ENCODE measurements at places on chromosomes 3 and 15.

DNA sequence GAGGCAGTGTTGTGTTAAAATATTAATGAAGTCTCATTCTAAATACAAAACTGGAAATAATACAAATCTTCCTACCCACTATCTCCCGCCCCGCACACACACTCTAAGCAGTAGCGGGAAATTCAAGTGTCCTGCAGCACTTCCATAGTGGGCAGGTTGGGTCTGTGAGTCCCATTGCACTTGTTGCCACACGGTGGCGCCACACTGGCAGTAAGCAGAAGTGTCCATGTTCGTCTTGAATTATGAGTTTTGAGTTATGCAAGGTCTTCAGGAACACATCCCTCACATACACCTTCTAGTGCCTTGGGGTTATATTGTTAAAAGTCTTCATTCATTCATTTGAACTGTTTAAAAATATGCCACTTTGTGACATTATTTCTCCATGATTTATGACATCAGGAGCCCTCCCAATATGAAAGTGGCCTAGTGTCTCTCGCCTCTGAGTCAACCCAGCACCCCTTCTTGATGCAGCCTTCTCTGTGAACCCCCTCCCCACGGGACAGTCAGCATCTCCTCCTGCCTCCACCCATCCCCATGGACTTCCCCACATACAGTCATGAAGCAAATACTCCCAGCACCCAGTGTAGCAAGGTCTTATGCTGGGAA is 17.6 kb upstream of the CCDC174 start:
- peak; percentile 66 for DNase-seq

- DNase-seq = no peak
Measured at GRCh38 chr3:110816008-110816407, 255.6 kb upstream of the NECTIN3 start.

GRCh38 chr3:128995737-128996136 is 1.9 kb upstream of the CFAP92 start:
- no peak for DNase-seq

- DNase-seq = no peak
Measured at GRCh38 chr3:171267104-171267503, 193.1 kb downstream of the TNIK start.

DNA sequence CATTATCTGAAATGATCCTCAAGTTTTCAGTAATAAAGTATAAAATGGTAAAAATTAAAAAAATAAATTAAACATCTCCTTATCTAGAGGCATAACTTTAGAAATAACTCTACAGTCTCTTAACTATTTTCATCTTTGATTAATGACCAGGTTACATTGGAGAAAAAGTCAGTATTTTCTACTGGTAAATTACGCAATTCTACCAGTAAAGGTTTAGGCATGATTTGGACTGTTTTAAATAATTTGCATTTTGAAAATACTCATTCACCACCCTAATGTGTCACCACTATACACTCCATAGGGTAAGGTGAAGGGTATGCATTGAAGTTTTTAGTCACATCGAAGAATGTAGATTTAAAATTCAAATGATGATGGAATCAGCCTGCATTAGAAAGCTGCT is 45.9 kb upstream of the BCHE start:
- DNase-seq = no peak

GRCh38 chr3:71602256-71602655 is 18.7 kb upstream of the FOXP1 start:
- DNase-seq = no peak

GRCh38 chr3:124557-125179 is 71.9 kb upstream of the CHL1 start:
- no peak for DNase-seq

GRCh38 chr3:32825601-32826375 is 8.0 kb downstream of the TRIM71 start:
- no peak for DNase-seq

- no peak for DNase-seq
Measured at GRCh38 chr3:85939074-85939482, 980.3 kb downstream of the CADM2 start.

DNA sequence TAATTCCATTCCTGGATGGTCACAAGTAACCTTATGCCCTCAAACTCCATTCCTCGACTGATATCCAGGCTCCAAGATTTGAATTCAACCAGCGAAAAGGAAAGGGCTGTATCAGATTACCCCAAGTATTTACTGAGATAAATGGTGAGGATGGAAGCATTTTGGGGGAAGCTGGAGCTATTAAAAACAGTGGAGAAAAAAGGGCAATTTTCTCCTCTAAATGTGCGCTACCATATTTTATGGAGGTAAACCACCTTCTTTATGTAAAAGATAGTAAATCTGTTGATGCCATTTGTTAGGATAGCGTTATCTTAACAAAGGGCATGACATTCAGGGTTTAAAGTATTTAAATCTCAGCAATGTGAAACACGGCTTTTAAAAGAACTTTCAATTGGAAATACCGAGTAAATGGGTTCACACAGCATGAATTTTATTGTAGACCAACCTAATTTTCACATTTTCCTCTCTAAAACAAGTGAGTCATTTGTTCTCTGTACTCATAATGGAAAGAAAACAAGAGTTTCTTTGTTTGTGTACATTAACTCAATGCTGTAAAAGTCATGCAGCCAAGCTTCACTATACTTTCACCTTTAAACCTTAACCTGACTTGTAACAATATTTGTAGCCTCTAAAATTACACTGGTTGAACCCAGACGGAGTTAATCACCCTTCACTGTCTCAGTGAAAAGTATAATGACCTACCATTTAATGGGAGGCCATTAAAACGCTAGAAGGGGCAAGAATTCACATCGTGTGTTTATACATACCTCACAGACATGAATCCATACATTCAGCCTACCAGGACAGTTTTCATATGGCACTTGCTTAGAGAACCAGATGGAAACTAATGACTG is 773.4 kb downstream of the ROBO1 start:
- no peak for DNase-seq

DNA sequence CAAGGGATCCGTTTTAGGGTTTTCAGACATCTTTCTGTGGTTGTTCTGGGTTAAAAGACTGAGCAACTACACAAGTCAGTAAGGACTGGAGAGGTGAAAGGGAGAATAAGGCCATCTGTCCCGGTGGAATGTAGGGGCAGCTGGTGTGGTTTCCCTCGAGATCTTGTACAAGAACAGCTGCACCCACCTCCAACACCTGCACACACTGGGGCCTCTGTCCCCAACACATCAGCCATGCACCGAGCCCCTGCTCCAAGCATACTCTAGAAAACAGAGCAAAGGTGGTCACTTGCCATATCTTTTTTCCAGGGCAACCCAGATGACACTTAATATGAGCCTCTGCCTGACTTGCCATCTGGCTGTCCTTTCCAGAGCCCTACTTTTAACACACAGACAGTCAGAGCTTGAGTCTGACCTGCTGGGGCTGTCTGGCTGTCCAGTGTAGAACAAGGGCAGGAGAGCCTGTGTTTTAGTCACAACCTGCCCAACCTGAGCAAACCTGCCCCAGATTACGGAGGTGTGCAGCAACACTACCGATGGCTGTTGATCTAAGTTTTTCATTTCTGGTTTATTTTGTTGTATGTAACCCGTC is 12.2 kb downstream of the MAN2A2 start:
- DNase-seq = no peak

DNA sequence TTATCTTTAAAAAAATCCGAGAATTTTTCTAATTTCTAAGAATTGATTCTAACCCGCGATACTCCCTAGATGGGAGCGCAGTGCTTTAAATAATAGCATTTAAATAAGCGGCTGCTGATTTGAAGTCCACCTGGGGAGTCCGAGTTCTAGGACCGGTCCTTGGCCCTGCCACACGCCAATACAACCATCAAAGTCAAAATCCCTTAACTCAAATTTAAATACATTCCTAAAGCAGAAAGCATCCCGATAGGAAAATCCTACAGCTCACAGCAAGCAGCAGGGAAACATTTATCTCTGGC is 508 bp upstream of the ECT2 start:
- DNase-seq = no peak

DNA sequence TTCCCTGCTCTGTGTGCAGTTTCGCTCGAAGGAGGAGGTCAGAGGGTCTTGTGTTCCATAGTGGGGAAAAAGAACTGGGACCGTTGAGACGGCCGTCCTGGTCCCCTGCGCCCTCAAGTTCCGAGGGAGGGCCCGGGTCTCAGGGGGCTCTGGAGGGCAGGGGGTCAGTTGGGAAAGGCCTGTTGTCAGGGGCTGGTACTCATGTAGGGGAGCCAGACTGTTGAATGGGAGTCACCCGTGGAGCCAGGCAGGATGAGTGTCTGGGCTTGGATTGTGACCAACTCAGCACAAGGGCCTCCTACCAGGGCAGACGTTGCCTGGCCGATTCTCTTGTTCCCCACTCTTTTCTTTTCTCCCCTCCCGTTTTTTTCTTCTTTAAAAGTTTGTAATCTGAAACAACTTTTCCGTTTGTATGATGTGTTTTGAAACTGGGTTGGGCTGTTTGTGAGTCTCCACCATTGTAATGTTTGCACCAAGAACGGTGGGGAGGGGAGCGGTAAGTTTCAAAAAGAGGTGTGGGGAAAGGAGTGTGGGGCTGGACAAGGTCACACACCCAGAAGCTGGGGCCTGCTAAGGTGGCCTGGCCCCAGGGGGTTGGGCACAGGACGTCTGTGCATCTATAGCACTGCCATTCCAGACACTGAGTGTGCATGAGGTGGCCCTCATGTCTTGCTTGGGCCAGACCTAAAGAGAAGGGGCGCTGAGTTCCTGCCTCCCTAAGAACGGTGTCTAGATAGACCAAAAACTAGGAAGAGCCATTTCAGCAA is 1.1 kb downstream of the CMTM7 start:
- peak; percentile 37 for DNase-seq

DNA sequence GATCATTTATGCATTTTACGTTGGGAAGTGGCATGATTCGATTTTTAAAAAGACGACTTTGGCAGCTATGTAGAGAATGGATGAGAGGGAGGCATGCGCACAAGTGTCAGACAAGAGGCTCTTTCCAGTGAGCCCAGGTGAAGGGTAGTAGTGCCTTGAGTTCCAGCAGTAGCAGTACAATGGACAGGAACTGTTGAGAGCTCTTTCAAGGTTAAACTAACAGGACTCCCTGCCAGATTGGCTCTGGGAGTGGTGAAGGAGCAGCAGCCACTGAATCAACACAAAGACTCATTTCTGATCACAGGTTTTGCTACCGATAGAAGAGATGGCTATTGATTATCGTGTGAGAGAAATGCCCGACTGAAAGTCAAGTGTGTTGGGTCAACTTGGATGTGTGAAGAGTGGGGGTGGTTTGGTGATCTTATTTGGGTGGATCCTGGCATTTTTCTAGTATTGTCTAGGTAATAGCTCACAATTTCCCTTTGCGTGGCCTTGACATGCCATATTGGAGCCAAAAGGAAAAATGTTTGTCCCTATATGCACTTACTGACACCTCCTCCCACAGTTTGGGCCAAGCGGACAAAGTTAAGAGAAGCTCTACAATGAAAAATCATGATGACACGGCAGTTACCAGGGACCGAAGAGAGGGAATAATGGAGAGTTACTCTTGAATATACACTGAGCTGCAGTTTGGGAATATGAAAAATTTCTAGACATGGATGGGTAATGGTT is 81.6 kb upstream of the MDFIC2 start:
- DNase-seq = no peak

DNA sequence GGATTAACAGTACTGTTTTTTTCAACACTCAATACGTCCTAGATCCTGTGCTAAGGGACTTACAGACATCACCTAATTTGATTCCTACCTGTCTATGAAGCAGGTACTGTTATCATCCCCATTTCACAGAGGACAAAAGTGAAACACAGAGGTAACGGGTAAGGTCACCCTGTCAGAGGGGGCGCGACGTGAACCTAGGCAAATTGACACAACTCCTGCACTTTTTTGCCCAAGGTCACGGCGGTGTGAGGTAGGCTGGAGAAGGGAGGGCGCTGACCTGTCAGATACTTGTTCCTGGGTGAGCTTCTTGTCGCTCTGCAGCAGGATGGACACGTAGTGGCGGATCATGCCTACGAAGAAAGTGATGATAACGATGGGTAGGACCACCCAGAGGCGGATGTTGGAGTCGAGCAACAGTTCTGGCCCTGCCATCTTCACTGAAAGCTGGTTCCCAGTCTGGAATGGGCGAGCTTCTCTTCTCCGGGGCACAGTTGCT is 363 bp downstream of the EMC3 start:
- no peak for DNase-seq

- peak; percentile 69 for DNase-seq
Measured at GRCh38 chr3:195895078-195895860, 13.1 kb downstream of the TNK2 start.

DNA sequence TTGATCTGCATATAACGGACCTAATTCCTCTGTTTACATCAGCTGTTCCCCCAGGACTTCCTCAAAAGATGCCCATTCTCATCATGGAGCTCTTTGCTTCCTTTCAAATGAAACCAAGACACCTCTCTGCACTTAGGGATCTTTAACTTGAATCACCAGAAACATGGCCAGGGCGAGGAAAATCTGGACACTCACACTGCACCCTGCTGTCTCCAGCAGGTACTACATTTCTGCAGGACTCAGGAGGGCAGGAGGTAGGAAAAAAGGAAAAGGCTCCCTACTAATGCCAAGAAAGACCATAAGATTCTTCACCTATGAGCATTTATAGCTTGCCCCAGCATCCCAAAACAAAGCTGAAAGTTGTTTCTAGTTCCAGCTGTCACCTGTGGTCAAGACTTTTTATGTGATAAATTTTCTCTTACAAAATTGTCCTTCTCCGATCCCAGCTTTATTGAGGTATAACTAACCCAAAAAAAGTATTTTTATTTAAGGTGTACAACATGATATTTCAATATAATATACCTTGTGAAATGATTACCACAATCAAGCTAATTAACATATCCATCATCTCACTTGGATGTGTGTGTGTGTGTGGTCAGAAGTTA is 87.3 kb upstream of the C15orf61 start:
- DNase-seq = peak; percentile 48

GRCh38 chr3:8658306-8659212 is 14.0 kb upstream of the SSUH2 start:
- no peak for DNase-seq

DNA sequence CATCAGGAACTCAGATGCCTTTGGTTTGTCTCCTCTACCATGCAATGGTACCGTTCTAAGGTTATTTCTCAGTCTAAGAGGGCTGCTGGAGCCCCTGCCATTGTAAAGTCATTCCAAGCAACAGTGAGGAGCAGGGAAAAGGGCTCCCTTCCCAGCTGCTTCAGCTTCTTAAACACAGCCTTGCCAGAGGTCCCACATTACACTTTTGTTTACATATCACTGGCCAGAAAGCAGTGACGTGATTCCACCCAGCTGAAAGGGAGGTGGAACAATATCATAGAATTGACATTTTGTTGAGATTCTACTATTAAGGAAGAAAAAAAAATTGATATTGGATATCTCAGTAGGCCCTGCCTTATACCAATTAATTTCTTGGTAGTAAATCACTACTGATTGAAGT is 194.6 kb downstream of the SUCLG2 start:
- DNase-seq = no peak

GRCh38 chr3:67468511-67468910 is 185.9 kb downstream of the SUCLG2 start:
- no peak for DNase-seq

- DNase-seq = no peak
Measured at GRCh38 chr3:119751423-119751822, 30.5 kb upstream of the NR1I2 start.

- DNase-seq = no peak
Measured at GRCh38 chr3:14512942-14513327, 27.2 kb downstream of the GRIP2 start.

All from stimulated activated CD4-positive, alpha-beta T cell treated with anti-CD3 and anti-CD28 coated beads, Interleukin-2, amount 100 ng/mL, for 24 hours (primary cell).